GM12891 (cell line): ENCODE measurements at places on chromosomes 6 and 20.

- no peak for DNase-seq
These were observed 8.0 kb upstream of the IDH3B start for GRCh38 chr20:2671977-2672376.

DNA sequence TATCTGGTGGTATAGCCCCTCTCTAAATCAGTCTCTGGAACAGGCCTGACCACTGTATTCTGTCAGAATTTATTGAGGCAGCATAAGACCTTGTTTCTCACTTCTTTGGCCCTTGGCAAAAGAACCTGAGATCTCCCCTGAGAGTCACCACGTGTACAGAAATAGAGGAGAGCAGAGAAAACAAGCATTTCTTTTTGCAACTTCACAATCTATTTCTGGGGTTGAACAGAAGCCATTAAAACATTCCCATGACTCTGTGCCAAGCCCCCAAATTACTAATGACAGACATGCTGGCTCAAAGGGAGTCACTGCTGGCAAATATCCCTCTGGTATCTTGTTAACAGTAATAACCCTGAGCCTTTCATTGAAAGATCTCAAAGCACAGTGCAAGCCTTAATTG lies 395.3 kb downstream of the MAFB start:
- no peak for DNase-seq

- no peak for DNase-seq
These were observed 123.4 kb downstream of the LY86 start for GRCh38 chr6:6711832-6712448.

- DNase-seq: no peak
These were observed 459.7 kb upstream of the HTR1E start for GRCh38 chr6:86477500-86478148.

DNA sequence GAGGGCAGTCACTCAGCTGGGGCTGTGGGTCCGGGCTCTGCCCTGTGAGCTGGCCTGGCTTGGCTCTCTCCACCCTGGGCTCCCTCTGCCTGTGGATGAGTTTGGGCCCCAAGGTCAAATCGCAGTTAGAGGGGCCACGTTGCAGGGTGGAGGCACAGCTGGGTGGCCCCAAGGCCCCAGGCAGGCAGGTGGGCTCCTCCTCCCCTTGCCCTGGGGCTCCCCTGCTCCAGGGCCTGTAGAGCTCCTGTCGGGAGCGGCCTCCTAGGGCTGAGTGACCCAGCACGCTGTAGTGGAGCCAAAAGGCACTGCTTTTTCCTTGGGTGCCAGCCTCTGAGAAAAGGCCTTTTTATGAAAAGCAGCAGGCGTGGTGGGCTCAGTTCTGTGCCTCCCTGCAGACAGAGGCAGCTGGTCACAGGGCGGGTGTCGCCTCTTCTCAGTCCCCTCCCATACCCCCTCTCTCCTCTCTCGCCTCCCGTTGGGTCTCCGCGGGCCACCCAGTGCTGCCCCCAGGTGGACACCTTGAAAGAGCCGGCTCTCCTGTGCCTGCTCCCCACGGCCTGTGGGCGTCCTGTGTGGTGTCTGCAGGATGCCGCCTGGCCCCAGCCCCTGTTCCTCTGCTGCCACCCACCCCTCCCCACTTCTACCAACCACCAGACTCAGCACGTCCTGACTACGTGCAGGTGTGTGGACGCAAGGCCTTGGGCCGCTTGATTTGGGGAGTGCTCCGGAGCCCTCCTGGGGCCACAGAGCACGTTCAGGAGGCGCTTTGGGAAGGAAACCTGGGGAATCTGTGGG lies 13.2 kb downstream of the SS18L1 start:
- DNase-seq: peak; percentile 95

DNA sequence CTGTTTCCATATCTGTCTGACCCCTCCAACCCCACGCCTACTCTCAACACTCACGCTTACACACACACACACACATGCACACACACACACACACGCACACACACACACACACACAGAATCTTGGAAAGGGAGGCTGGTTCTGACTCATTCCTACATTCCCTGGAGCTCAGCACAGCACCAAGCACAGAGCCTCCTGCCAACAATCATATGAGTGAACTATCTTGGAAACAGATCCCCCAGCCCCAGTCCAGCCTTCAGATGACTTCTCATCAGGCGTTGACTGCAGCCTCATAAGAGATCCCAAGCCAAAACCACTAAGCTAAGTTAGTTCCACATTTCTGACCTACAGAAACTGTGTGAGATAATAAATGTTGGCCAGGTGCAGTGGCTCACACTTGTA lies 14.1 kb upstream of the HCK start:
- DNase-seq: no peak

GRCh38 chr6:147116056-147116455 lies 88.2 kb upstream of the STXBP5 start:
- no peak for DNase-seq

GRCh38 chr20:12835999-12836398 lies 172.8 kb upstream of the SPTLC3 start:
- DNase-seq: no peak

GRCh38 chr6:112109262-112109661 lies 21.9 kb downstream of the FAM229B start:
- no peak for DNase-seq

- no peak for DNase-seq
These were observed 50.9 kb downstream of the PLCB4 start for GRCh38 chr20:9119776-9120175.

DNA sequence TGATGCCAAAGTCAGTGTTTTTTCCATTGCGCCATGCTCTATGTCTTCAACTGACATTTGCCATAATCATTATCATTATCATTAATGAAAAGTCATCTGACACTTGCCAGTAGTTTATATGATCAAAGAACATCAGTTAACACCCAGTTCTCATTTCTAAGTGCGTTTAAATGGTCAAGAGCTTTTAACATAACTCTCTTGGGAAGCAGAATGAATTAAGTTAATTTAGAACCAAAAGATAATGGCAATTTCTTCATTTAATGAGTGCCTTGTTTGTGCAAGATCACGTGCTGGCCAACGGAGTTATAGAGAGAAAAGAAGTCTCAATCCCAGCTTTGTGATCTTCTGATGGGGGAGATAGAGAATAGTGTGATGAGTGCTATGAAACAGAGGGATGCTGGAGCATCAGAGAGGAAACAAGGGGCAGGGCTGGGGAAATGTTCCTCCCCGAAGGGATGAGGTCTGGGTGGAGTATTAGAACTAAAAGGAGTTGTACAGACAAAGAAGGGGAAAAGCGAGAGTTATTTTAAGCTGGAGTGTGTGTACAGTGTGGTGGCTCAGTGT lies 20.3 kb downstream of the ANKS1A start:
- DNase-seq: no peak

DNA sequence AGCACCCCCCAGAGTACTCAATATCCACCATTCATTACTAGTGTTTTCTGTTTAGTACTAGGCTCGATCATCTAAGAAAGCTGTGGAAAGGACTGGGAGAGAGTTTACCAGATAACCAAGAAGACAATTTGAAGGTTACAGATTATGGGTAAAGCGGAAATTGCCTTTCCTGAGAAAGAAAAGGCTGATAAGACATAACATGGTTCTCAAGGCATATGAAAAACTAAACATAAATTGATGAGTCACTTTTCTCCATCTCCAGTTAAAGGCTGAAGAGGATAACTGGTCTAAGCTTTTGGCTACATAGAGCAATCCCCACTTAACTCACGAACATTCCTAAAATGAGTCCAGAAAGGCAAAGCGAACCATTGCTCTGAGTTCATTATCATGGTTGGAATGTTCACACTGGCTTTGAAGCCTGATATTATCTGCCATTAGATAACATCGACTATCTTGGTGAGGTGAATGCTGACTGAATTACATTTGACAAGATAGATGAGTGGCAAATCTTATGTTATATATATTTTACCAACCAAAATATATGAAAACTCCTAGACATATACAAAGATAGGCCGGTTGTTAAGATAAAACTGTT lies 65.8 kb downstream of the BTBD9 start:
- no peak for DNase-seq

GRCh38 chr6:170086639-170087420 lies 204.0 kb downstream of the DLL1 start:
- DNase-seq: no peak

- DNase-seq: no peak
These were observed 193.3 kb downstream of the TMEM200A start for GRCh38 chr6:130559166-130559565.

GRCh38 chr6:36825994-36826393 lies 13.2 kb downstream of the CPNE5 start:
- no peak for DNase-seq

DNA sequence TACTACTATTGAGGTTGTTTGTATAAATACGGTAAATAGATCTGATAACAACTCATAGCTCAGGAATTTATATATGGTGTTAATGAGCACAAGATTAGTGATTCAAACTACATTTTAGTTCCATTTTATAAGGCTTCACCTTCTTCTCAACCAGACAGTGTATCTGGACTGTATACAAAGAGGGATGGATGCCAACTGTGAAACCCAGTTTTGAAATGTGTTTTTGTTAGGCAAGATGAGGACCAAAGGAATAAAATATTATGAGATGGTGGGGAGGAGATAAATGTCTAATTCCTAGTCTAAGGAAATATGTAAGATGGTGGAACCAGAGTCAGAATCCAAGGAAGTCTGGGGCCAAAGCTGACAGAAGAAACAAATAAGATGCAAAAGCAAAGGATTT lies 329.0 kb downstream of the GRIK2 start:
- no peak for DNase-seq

DNA sequence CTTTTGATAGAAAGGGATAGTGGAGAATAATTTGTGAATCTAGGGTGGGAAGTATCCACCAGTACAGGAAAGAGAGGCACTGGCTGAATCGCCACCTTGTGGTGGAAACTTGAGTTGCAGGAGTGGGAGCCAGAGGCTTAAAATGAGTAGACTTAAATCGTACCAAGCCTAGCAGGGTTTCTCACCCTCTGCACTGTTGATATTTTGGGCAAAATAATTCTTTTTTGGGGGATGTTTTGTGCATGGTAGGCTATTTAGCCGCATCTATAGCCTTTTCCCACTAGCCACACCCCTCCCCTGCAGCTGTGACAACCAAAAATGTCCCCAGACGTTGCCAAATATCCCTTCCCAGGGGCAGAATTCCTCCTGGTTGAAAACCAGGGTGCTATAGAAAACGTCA lies 119.1 kb downstream of the DHX35 start:
- peak; percentile 62 for DNase-seq

GRCh38 chr20:21352703-21353102 lies 44.6 kb downstream of the NKX2-4 start:
- no peak for DNase-seq

DNA sequence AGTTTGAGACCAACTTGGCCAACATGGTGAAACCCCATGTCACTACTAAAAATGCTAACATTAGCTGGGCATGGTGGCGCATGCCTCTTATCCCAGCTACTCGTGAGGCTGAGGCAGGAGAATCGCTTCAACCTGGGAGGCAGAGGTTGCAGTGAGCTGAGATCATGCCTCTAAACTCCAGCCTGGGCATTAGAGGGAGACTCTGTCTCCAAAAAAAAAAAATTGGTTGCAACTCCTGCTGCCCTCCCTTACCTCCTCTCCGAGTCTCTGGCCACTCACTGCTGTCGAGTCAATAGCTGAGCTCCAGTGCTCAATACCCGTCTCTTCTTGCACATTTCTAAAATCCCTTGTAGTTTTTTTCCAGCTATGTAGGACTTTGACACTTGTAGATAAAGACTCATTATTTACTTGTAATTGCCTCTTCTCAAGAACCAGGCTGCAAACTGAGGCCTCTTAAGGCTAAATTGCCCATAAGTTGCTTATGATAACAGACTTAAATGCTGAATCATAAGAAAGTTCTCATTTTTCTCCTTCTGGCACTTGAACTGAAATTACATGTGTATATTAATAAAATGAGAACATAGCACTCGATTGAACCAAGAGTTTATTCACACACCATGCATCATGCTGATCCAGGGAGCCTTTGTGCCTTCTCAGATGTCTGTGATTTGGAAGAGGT lies 13.8 kb downstream of the HECA start:
- DNase-seq: no peak

- DNase-seq: no peak
These were observed 48.2 kb upstream of the BEND6 start for GRCh38 chr6:56906752-56907151.

DNA sequence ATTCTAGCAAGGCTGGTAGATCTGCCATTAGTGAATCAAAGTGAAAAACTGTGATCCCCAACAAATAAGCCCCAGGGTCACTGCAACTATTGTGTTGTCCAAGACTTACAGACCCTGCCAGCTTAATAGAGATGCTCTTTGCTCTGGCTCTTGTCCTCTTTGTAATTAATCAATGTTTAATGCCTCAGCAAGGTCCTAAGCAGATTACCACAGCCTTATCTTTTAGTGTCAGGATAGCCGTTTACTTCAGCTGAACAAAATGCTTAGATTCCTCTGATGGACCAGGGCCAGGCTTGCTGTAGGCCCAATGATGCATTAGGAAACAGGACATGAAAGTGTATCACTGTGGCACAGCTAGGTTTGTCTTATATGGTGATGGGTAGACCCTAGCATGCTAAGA lies 353.3 kb downstream of the HACE1 start:
- no peak for DNase-seq

DNA sequence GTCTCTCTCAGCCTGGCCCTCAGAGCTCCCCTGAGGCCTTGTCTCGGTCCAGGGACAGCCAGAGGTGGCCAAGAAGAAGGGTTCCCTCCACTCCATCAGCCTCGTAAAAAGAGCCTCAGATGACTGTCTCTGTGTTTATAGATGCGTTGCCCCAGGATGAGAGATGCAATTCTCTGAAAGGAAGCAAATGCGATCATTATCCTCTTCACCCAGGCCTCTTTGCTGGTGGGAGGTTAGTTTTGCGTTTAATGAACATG lies 90.4 kb downstream of the YTHDF1 start:
- DNase-seq: no peak

- DNase-seq: no peak
These were observed 30.9 kb upstream of the PTPRT start for GRCh38 chr20:43220612-43221011.
